T-helper 17 cell (primary cell): ENCODE measurements at places on chromosomes 16 and 17.

DNA sequence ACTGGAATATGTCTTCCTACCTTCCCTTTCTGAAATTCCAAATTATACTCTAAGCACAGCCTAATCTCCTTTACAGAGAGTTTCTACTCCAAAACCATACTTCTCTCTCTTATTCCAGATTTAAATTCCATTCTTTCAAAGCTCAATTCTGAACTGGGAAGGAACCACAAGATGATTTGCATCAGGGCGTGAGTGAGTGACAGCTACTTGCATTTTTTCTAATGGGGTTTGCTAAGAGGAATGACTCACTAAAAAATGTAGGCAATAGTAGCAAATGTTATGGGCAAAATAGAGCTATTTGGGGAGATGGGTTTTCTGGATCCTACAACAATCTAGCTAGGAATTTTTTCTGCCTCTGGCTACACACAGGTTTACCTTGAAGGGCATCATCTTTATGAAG lies 244.6 kb upstream of the PSMD7 start:
- no peak for DNase-seq

GRCh38 chr17:74654742-74655141 lies 31.2 kb upstream of the CD300E start:
- DNase-seq, result no peak

- no peak for DNase-seq
These were observed 51.6 kb downstream of the ACTG1 start for GRCh38 chr17:81460856-81461460.

GRCh38 chr17:57284583-57284982 lies 28.3 kb downstream of the MSI2 start:
- peak; percentile 11 for DNase-seq

GRCh38 chr17:77534137-77534536 lies 393.4 kb downstream of the SEC14L1 start:
- no peak for DNase-seq

- DNase-seq, result no peak
These were observed 6.3 kb downstream of the CACNG1 start for GRCh38 chr17:67050471-67051154.

- DNase-seq, result no peak
These were observed 27.3 kb downstream of the LASP1 start for GRCh38 chr17:38897176-38897575.

DNA sequence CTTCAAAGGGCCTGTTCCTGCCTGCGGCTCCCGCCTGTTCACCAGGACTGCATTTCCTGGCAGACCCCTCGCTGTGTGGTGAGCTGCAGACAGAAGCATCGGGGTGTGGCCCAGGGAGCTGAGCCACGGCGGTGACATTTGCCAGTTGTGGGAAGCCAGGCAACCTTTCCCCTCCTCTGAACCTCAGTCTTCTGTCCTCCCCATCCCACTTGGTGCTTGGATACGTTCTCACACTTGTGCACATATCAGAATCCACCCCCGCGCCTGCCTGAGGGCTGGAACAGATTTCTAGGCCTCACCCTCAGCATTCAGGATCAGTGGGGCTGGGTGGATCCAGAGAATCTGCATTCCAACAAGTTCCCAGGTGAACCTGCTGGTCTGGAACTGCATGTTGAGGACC lies 63.5 kb downstream of the CRISPLD2 start:
- DNase-seq, result no peak

GRCh38 chr17:69401251-69401650 lies 13.2 kb upstream of the MAP2K6 start:
- no peak for DNase-seq

- no peak for DNase-seq
These were observed 390.6 kb upstream of the ERCC4 start for GRCh38 chr16:13529193-13529982.

DNA sequence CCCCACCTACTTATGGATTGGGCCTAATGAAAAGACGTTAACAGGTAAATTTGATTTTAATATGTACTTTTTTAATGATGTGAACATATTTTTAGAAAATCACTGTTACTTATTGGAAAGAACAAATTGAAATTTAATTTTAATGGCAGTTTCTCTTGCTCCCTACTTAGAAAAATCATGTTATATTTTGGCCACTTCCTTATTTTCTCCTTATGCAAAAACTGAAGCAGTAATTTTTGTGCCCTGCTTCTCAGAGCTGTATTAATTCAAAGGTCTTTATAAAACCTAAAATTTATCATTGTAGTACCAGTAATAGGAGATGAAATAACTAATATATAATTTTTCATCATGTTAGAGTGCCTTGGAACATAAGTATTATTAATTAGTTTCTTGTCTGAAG lies 2.8 kb downstream of the ZPBP2 start:
- no peak for DNase-seq
